ENCODE measurements at places on chromosomes 6 and 20.

GRCh38 chr20:58160451-58161061, 67.9 kb downstream of the ANKRD60 start:
- no peak for DNase-seq

DNA sequence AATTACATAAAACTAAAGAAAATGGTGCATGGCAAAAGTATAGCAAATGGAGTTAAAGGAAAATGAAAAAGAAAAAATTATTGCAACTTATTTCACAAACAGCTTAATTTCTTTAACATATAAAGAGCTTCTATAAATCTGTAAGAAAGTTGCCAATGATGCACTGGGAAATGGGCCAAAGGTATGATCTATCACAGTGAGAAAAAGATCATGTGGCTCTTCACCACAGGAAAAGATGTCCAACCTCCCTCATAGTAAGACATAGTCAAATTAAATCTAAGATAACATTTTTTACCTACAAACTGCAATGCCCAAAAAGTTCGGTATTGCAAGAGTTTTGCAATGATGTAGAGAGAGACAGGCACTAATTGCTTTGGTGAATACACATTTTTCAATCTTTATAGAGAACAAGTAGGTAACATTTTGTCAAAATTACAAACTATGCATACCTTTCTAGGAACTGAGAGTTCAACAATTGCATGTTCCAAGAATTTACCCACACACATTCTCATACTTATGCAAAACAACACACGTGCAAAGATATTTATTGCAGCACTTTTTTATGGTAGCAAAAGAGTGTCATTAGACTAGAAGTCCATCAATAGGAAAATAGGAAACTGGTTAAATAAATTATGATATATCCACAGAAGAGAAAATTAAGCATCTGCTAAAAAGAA, 372.6 kb downstream of the QKI start:
- DNase-seq = no peak

DNA sequence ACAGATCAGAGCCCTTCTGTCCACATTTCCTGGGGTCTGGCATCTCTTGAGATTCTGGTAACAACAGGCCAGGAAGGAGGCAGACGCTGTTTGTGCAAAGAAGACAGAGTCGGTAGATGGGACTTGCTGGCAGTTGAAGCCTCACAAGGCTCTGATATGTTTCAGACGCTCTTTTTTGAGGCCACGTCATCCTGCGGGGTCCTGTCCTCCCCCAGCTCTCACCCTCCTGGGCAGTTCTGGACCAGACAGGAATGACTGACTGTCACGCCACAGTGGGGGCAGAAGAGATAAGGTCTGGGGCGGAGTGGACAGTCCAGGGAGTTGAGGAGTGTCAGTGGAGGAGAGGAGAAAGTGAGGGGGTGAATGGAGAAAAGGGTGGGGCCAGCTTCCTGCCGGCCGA, 87.1 kb upstream of the SULF2 start:
- no peak for DNase-seq

DNA sequence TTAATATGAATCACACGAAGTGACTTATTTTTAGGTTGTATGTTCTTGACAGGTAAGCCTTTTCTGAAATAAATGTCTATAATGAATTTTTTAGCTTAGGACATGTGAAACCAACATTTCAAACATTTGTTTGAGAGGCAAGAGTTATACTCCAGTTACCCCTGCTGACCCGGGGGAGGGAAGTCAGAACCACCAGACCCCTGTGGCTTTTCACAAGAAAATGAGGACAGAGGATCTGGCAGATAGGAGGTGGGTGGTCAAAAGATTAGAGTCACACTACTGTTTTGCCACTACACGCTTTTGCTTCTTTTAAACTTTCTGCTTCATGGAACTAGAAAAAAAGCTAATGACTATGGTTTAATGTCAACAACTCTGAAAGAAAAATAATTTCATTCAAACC, 27.5 kb upstream of the ADGRF4 start:
- DNase-seq = no peak

GRCh38 chr6:36329798-36330291, 6.8 kb downstream of the BNIP5 start:
- no peak for DNase-seq

DNA sequence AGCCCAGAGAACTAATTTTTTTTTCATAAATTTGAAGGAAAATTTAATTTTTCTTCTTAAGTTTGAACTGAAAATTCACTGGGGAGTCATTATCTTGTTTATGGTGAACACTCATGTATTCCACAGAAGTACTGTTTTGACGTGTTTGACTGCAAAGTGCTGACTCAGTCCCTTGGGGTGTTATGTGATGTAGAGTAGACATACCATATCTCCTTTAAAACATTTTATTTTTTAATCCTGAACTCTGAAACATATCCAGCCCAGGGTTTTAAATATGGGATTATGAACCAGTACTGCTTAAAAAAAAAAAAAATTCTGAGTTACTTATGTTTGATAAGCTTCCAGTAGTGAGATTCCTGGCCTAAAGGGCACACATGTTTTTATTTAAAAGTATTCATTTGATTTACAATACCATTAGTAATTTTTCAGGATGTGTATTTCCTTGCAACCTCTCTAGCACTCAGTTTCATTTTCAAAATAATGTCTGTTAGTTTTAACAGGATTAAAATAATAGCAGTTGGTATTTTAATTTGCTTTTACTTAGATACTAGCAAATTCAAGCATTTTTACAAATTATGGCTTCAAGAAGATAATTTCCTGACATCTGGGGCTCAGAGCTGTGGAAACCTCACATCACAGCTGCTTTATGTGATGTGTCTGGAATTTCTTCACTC, 81.7 kb upstream of the PDE10A start:
- DNase-seq = no peak

- no peak for DNase-seq
These were observed 150.8 kb downstream of the ASCC3 start for GRCh38 chr6:100730001-100730980.

GRCh38 chr6:89054208-89054607, 26.3 kb upstream of the PNRC1 start:
- DNase-seq = no peak

GRCh38 chr20:44112889-44113617, 73.9 kb downstream of the JPH2 start:
- DNase-seq = no peak

DNA sequence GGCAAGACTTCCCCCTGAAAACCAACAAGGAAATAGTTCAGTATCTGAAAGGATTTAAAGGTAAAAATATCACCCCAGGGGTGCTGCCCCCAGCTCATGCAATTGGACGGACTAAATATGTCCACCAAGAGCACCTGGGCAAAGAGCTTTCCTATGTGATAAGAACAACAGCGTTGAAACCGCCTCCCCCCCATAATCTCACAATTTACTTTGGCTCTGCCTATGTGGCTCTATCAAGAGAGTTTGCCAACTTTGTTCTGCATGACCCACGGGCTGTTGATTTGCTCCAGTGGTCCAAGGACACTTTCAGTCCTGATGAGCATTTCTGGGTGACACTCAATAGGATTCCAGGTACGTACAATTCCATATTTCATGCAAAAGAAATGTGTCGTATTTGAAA, 35.8 kb downstream of the GCNT2 start:
- DNase-seq = no peak

- no peak for DNase-seq
These were observed 10.5 kb upstream of the CLDN20 start for GRCh38 chr6:155253337-155253736.

DNA sequence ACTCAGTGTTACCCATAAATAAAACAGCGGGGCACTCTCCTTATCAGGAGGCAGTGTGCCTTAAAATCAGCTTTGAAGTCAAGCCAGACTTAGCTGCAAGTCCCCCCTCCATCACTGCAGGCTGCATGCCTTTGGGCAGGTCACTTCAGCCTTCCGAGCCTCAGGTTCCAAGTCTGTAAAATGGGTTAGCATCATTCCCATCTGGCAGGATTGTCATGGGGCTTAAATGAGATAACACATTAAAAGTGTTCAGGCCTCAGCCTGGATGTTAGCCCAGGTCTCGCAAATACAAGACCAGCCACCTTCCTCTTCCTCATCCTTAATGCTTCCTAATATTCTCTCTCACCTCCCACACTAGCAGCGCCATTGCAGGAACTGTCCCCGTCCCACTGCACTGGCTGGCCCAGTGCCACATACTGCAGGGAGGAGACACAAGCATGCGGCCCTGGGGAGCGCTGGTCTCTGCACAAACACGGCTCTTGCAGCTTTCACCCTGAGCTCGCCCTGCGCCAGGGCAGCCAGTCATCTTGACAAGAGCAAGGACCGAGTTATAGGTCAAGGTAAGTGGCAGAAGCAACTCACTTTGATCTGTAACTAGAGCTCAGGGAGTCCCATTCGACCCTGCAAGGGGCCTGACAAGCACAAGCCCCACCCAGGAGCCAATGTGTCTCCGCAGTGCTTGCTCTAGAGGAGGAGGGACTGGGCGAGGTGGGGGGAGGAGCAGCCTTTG, 564.6 kb upstream of the AGPAT4 start:
- DNase-seq = no peak

GRCh38 chr20:58102261-58102660, 126.2 kb downstream of the ANKRD60 start:
- no peak for DNase-seq

DNA sequence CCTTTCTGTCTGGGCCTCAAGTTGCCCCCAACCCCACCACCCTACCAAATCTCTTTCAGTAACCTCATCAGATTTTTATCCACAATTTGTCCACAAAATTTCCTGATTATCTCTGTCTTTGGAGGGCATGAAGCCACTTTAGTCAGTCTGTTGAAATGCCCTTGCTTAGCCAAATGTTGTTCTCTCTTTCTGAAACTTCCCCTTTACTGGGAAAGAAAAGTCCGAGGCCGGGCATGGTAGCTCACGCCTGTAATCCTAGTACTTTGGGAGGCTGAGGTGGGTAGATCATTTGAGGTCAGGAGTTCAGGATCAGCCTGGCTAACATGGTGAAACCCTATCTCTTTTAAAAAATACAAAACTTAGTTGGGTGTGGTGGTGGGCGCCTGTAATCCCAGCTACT, 33.8 kb downstream of the TOMM6 start:
- no peak for DNase-seq

GRCh38 chr6:5946181-5946580, 60.5 kb downstream of the NRN1 start:
- DNase-seq = no peak

- DNase-seq = no peak
These were observed 10.6 kb upstream of the PROKR2 start for GRCh38 chr20:5327356-5327755.

DNA sequence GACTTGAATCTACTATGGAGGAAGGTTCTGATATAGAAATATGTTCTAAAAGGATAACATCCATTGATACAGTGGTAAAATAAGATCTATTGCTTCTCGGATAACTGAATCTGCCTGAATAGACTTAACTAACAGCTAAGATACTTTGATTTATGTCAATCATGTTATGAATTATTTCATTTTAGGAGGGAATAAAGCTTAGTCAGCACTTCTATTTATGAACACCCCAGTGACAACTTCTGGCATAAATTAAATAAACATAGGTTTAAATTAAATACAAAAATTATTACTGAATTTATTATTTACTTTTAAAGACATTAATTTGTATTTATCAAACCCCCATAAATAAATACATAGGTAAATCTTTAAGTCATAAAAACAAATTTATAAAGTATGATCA, 69.3 kb downstream of the IMPG1 start:
- DNase-seq = no peak

- no peak for DNase-seq
These were observed 60.9 kb downstream of the COL9A1 start for GRCh38 chr6:70241991-70242420.
